ENCODE measurements at places on chromosomes 1 and 21.

- no peak for DNase-seq
Observed at GRCh38 chr1:205324781-205325180, 3.2 kb upstream of the NUAK2 start.

DNA sequence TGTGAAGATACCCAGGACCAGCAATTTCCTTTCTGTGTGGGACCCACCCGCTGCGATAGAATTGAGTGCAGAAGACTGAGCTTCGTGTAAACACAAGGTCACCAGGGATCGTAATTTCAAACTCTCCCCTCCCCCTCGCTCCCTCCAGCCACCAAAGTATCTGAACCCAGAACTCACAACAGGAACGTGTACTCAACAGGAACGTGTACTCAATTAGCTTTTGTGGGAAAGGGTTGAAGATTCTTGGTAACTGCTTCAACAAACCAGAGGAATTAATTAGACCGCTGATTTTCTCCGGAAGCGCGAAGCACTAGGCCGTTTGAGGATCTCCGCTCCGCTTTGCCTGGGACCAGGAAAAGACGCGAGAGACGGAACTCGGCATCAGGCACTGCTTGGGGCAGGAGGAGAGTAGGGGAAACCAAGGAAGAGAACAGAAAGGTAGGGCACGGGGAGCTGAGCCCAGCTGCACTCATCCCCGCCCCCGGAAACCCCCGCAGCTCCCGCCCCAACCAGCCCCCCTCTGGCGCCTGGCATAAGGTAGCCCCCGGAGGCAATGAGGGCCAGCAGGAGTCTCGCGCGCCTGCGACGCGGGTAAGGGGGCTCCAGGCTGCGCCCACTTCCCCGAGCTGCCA, 453 bp downstream of the DRAM2 start:
- DNase-seq: no peak

DNA sequence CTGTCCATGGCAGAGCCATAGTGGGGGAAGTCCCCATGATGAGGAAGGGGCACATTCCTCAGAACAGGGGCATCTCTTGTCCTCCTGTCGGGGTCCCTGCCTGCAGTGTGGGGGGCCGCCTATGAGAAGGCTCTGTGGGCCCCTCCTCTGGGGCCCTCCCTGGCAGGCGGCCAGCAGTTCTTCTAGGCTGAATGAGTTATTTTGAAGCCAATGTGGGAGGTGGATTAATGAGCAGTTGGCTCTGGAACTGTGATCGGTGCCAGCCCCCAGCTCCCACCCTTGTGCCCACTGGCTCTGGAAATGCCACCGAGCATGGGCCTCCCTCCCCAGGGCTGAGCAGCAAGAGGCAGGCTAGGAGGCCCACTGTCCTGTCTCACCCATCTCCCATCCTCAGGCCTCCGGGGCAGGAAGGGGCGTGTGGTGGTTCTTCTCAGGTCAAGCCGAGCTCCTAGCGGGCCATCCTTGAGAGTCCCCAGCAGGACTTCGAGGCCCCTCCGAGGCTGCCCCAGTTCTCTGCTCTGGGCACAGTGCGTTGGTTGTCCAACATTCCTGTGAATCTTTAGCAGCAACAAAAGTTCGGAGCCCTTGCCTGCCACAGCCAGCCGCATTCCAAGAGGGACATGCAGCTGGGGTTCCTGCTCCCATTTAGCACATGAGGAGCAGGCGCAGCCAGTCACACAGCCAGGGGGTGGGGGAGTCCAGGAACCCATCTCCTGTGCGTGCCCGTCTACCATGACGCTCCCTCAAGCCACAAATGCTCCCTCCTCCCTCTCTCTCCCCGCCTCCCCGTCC, 57.2 kb downstream of the EDN2 start:
- DNase-seq: no peak

DNA sequence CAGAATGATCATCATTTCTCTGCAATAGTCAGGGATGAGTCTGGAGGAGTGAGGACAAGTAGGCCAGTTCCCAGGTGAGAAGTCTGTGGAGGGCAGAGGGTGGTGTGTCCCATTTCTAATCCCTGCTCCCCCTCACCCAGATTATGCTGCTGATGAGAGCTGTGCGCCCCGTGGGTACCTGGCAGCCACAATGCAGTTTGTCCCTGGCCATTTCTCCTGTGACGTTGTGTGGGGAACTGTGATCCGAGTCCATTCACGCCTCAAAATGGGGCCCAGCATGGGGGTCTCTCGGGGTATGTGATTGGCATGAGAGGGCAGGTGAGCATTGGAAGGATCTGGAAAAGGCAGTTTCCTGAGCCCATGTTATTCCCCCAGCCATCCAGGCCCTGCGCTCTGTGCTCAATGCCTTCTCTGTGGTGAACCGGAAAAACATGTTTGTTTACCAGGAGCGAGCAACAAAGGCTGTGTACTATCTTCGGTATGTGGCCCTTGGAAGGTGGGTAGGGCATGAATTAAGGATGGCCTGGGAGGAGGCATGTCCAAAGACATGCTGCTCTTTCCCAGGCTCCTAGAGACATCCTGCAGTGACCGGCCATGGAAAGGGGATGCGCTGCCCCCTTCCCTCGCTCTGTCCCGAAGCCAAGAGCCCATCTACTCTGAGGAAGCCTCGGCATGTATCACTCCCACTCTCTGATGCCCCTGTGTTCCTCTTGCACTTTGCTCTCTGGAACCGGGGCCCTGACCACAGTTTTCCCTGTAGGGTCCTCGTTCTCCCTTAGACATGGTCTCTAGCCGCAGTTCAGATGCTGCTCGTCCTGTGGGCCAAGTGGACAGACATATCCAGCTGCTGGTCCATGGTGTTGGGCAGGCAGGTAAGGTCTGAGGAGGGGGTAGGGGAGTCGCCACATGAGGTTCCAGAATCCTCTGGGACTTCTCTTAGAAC, 16.4 kb downstream of the HYI start:
- DNase-seq: no peak

DNA sequence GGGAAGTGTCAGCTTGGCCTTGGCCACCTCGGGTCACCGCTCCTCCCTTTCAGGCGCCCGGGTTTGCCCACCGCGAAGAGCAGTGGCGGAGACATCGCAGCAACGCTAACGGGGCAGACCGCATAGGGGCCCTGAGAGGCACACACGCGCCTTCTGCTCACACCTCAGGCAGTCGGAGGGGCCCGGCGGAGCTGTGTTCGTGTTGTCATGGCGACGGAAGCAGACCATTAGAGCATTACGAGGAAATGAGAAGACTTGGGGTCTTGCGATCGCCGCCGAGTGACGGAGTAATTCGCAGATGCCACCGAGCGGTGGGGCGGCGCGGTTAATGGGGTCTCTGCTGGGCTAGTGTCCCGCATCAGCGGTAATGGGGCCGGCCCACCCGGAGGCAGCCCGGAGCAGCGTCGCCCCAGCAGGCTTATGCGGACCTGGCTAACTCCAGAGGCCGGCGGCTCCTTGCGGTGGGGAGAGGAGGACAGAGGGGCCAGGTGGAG, 144.1 kb downstream of the TNR start:
- DNase-seq: no peak

- no peak for DNase-seq
Observed at GRCh38 chr1:234504969-234505768, 26.2 kb upstream of the TARBP1 start.

DNA sequence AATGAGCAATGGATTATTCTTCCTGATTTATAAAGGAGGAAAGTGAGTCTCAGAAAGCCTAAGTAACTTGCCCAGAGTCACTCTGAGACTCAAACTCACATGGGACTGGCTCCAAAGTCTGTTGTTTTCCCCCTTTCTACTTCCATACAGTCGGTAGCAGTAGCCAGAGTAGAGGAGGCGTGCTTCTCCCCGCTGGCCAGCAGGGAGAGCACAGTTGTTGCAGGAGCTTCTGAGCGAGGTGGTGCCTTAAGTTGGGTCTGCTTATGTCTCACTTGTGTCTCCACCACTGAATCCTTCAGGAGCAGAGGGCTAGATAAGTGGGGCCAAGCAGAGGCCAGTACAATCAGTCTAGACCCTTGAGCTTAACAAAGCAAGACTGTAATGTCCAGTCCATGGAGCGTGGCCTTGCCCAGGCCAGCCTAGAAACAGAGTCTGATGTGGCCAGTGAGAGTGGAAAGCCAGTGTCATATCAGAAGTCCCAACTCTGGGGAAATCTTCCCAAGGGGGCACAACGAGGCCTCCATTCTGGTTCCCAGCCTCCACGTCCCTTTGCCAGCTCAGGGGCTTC, 181.9 kb downstream of the ZSCAN20 start:
- DNase-seq: no peak

DNA sequence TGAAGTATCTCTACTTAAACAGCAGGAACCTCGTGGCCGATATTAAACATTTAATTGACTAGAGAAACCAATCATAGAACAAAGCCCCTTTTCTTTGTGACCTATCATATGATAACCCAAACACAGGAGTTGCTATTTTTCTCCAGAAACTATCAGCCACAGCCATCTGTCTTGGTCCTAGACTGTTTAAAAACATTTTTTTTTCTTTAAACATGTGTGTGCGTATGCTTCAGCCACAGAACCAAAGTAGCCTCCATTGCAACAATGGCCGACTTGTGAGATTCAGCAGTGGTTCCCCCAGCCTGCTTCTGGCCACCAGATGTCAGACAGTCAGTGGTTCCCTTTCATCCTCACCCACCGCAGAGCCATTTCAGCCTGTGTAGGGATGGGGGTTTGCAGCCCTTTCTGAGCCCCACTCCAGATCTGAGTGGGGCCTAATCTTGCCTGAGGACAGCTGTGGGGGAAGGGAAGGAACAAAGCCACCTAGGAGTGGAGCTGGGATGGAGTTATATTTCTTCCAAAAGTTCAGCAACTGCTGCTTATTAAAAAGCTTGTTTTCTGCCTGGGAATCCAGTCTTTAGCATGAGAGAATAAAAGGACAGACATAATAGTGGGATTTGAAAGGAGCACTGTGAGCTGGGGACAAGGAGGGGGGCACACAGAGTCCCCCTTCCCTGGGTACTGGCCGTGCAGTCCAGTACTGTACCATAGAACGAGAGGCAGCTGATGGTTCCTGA, 11.7 kb upstream of the IGSF3 start:
- no peak for DNase-seq

- no peak for DNase-seq
Observed at GRCh38 chr1:194117582-194117981, 931.2 kb upstream of the B3GALT2 start.

DNA sequence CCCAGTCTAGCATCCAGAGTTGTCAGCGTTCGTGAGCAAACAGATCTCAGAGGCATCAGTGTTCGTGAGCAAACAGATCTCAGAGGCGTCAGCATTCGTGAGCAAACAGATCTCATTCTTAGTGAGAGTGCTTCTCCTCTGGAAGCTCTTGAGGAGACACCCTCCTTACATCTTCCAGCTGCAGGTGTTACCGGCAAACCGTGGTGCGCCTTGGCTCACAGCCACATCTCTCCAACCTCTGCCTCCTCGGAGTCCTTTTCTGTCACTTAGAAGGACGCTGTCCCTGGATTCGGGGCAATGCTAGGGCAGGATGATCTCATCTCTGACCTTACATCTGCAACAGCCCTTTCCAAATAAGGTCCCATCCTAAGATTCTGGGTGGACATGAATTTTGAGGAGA, 14.6 kb upstream of the UMODL1 start:
- DNase-seq: no peak

- no peak for DNase-seq
Observed at GRCh38 chr21:41207401-41208375, 39.7 kb downstream of the BACE2 start.

- no peak for DNase-seq
Observed at GRCh38 chr21:26297851-26298250, 127.3 kb upstream of the APP start.

DNA sequence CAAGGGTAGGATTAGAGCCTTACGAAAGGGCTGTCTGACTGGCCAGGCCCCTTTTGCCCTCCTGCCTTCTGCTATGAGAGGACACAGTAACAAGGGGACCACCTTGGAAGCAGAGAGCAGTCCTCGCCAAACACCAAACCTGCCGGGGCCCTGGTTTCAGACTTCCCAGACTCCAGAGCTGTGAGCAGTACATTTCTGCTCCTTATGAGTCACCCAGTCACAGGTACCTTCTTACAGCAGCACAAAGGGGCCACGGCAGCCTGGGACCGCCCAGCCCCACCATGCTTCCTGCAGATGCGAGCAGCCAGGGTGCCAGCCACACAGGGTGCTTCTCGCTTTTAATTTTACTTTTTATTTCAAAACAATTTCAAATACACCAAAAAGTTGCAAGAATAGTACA, 17.2 kb upstream of the POFUT2 start:
- no peak for DNase-seq

- DNase-seq: no peak
Observed at GRCh38 chr1:204413170-204413535, 1.5 kb upstream of the PPP1R15B start.

DNA sequence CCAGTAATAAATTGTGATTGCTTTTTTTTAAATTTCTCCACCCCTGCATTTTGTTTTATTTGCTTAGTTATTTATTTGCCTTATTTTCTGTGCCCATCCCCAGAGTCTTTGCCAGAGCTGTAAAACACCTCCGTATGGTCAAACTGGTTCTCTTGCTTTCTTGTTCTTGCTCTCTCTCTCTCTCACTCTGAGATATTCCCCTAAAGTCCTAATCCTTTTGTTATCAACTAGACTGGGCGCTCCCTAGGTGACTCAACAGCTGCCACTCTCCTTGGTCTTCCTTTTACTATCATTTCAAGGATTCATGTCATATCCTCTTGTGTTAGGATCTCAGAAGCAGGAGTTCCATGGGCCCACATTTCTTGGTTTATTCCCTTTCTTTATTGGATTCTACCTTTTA, 160.0 kb downstream of the PRDM2 start:
- DNase-seq: no peak

GRCh38 chr1:203932556-203932955, 71.2 kb downstream of the SNRPE start:
- no peak for DNase-seq

GRCh38 chr21:46308431-46308830, 15.2 kb downstream of the C21orf58 start:
- no peak for DNase-seq

GRCh38 chr1:8338526-8339202, 20.8 kb downstream of the SLC45A1 start:
- DNase-seq: no peak
